Activated naive CD8-positive, alpha-beta T cell treated with anti-CD3 and anti-CD28 coated beads, Interleukin-2, amount 10 ng/mL, durations not matched to agents 7 days and 5 days (primary cell): ENCODE measurements at places on chromosomes 2 and 18.

DNA sequence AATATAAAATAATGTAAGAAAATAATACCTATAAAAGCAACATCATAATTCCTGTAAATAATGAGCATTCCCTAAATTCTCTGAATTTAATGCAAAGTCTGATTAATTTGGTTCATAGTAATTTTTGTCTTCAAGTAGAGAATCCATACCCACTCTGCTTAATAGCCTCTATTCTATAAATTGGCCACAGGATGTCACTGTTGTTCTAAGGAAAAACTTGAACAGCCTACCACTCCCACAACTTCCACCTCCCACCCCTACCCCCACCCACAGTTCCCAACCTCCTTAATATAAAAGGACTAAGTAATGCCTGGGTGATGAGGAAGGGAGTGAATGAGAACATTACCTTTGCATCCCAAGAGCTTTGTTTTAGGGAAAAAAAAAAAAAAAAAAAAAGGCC is 27.2 kb upstream of the BBS5 start:
- no peak overlapping the region for H3K27ac ChIP-seq
- DNase-seq, result no peak
- H3K27me3 ChIP-seq, result peaks cover 6% of the 10 kb centered on the region
- H3K4me1 ChIP-seq, result no peaks in the 10 kb centered on the region
- H3K4me3 ChIP-seq, result no peak overlapping the region
- no peaks in the 10 kb centered on the region for H3K36me3 ChIP-seq

- H3K4me3 ChIP-seq, result no peak overlapping the region
- H3K27ac ChIP-seq, result no peak overlapping the region
- H3K4me1 ChIP-seq, result no peaks in the 10 kb centered on the region
- no peak for DNase-seq
- no peaks in the 10 kb centered on the region for H3K36me3 ChIP-seq
- H3K27me3 ChIP-seq, result peaks cover 2% of the 10 kb centered on the region
These were observed 98.8 kb downstream of the CTAGE1 start for GRCh38 chr18:22318745-22319407.

GRCh38 chr2:224630659-224631550 is 45.7 kb upstream of the CUL3 start:
- no peaks in the 10 kb centered on the region for H3K27me3 ChIP-seq
- no peaks in the 10 kb centered on the region for H3K36me3 ChIP-seq
- no peak for DNase-seq

DNA sequence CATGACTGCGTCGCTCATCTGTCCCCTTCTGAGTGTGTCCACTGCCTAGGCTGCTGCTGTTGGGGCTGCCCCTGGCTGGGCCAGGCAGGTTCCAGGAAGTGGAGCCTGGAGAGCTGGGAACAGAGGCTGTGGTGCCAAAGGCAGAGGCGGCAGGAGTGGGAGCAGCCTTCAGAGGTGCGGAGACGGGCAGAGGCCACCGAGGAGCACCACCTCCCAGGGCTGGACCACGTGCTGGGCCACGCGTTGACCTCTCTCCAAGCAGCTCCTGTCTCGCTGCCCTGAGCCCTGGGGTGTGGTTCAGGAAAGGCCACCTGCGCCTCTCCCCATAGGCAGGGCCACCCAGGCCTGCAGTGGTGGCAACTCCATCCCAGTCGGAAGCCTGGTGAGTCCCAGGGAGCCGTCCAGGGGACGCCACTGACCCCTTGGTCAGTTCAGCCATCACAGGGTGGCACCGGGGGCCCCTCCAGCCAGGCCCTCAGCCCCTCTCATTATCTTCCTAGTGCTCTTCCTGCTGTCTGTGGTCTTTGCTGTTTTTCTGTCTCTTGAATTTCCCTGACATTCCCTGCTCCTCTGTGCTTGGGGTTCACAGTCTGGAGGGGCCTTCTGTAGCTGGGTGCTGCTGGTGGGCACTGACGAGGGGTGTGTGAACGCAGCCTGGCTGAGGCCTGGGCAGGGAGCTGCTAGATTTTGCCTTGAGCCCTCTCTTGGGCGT is 122.8 kb upstream of the HS6ST1 start:
- H3K4me3 ChIP-seq, result no peak overlapping the region
- no peak for DNase-seq
- H3K27me3 ChIP-seq, result peaks cover 4% of the 10 kb centered on the region
- no peak overlapping the region for H3K27ac ChIP-seq
- no peaks in the 10 kb centered on the region for H3K36me3 ChIP-seq
- H3K4me1 ChIP-seq, result peaks cover 2% of the 10 kb centered on the region
